ENCODE measurements at places on chromosomes 1 and 21. TPM values are rescaled to one million over a fixed set of nuclear protein-coding genes. Genes with fewer than 3 reads are reported as not detected.

Gene NDUFS2
- total RNA-seq: 129 TPM

Gene F13B
- total RNA-seq: not detected

Gene NBPF4
- total RNA-seq: 0.33 TPM

Gene TNNT2
- 2.6 TPM for total RNA-seq

Gene SLC2A5
- 2.3 TPM for total RNA-seq

Gene RAB42
- total RNA-seq: 8.0 TPM

Gene CACNA1S
- not detected for total RNA-seq

Gene GJA8
- not detected for total RNA-seq

Gene AIM2
- 0.32 TPM for total RNA-seq

Gene IFNLR1
- 10.7 TPM for total RNA-seq

GRCh38 chr1:11550664-11551283, 71.8 kb downstream of the DISP3 start:
- DNase-seq: no peak

DNA sequence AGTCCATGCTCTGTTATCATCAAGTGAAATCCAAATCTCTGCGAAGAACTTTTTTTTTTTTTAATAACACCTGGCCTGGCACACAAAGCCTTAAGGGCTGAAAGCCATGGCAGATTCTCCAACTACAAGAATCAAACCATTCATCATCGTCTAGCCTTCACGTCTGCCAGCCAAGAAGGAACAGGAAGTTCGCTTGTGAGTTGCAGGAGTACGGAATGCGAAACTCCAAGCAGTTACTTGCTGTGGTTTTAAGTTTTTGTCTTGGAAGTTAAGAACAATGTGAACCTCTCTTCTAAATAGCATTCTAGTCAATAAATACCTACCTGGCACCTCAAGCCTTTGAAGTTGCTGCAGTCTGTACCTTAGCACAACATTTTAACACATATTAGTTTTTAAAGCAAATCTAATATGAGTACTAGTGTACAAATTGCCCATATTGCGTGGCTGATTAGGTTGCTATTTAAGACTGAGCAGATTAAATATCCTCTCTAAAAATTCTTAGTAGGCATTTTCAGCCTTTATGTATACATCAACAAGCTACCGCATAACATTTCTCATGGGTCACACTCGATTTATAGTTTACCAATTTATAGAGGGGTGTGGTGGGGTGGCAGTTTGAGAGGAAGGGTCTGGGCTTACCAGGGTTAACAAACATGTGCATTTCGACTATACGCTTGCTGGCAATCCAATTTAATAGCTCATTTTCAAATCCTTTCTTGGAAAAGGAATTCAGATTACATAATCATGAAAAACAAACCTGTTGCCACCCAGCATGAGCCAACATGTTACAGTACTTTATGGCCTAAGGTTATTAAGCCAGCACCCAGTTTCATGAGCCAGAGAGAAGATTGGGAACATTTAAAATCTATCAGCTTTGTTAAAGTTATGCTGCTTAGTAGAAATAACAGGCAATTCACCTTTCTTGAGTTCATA, 22.2 kb upstream of the PTPN14 start:
- peak; percentile 83 for DNase-seq

DNA sequence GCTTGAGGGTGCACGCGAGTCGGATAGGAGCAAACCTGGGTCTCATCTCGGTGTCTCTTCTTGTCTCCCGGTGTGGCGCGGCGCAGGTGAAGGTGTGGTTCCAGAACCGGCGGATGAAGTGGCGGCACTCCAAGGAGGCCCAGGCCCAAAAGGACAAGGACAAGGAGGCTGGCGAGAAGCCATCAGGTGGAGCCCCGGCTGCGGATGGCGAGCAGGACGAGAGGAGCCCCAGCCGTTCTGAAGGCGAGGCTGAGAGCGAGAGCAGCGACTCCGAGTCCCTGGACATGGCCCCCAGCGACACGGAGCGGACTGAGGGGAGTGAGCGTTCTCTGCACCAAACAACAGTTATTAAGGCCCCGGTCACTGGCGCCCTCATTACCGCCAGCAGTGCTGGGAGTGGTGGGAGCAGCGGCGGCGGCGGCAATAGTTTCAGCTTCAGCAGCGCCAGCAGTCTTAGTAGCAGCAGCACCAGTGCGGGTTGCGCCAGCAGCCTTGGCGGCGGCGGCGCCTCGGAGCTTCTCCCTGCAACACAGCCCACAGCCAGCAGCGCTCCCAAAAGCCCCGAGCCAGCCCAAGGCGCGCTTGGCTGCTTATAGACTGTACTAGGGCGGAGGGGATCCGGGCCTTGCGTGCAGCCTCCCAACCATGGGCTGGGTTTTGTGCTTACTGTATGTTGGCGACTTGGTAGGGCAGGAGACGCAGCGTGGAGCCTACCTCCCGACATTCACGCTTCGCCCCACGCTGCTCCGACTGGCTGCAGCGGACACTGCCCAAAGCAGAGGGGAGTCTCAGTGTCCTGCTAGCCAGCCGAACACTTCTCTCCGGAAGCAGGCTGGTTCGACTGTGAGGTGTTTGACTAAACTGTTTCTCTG, 5.1 kb downstream of the HLX start:
- DNase-seq: no peak

- DNase-seq: no peak
Observed at GRCh38 chr1:213651077-213651476, 336.7 kb upstream of the PROX1 start.

DNA sequence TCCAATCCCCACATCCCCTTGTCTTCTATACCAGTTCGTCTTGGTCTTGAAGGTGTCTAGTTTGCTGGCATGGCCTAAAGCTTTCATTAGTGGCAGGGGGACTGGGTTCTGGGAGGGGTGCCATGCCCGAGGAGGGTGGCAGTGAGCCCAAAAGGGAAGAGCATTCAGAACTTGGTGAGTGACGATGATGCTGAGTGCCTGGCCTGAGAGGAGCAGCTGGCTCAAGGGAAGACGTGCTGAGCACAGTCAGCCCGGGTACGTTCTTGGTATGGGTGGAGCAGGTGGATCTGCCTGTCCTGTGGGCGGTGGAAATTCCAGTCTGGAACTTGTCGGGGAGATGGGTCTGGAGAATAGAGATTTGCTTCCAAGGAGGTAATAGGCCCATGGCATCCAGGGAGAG, 4.6 kb downstream of the FDPS start:
- DNase-seq: no peak

DNA sequence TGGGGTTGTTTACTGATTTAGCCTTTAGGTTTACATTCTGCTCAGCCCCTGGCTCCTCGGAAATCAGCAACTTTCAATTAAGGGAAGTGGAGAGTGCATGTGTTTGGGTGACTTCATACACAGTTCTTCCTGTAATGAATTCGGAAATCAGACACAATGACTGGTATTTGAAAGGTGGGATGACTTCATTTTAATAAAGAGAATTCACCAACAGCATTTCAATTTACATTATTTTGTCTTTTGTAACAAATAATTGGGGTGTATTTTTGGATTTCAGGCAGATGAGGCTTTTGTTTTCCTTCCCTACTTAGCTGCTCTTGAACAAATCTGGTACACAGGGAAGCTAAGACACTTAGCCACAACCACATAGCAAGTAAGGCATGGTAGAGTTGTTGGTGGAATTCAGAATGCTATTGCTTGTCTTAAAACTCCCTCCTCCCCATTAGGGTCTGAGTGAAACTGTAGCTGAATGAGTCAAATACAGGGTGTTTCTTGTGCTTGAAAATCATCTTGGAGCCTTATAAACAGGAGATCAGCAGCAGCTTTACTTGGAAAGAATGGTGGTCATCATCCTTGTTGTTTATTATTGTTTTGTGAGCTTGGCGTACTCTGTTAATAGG, 917 bp downstream of the STX12 start:
- DNase-seq: no peak

GRCh38 chr1:59978026-59978425, 51.5 kb upstream of the CYP2J2 start:
- DNase-seq: no peak

DNA sequence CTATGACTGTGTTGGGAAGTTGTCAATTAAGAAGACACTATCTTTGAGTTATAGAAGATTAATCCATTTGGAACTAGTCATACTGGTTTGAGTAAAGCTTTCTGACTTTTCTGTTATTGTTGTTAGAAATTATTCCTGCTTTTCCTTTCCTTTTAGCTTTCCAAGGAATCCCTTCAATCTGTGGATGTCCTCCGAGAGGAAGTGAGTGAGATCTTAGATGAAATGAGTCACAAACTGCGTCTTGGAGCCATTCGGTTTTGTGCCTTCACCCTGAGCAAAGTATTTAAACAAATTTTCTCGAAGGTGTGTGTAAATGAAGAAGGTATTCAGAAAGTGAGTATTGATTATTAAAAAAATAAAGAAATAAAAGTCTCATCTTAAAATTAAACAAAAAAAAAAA, 19.3 kb downstream of the GNPAT start:
- DNase-seq: no peak

GRCh38 chr1:200096774-200097173, 69.3 kb downstream of the NR5A2 start:
- no peak for DNase-seq

DNA sequence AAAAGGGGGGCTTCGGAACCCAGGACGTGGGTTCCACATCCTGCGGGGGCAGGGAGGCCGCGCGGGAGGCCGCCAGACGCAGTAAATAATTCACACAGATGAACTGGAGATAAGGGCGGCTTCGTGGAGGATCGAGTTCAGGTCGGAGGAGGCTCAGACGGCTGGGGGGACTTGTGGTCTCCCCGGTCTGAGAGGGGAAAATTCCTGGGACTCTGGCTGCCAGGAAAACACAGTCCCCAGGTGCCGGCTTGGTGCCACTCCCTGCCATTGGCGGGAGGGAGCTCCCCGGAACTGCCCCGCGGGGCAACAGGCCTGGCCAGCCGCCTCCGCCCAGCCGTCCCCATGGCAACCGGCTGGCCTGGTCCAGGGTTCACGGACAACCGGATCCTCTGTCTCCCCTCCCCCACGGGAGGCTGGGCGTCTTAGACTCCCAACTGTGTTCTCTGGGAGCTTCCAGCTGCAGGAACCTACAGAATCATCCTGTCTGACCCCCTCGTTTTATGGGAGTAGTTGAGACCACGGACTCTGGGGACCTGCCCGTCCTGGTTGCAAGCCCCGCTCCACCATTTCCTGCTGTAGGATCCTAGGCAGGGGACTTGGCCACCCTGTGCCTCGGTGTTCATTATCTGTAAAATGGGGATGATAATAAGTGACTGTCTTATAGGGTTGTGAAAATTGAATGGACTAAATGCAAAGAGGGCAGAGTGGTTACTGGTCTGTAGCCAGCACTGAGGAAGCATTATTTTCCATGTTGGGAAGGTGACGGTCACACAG, 9.6 kb downstream of the CAMK2N1 start:
- DNase-seq: peak; percentile 92

- no peak for DNase-seq
Observed at GRCh38 chr1:218705911-218706893, 361.1 kb downstream of the TGFB2 start.

- DNase-seq: no peak
Observed at GRCh38 chr1:81375884-81376548, 424.7 kb upstream of the ADGRL2 start.

DNA sequence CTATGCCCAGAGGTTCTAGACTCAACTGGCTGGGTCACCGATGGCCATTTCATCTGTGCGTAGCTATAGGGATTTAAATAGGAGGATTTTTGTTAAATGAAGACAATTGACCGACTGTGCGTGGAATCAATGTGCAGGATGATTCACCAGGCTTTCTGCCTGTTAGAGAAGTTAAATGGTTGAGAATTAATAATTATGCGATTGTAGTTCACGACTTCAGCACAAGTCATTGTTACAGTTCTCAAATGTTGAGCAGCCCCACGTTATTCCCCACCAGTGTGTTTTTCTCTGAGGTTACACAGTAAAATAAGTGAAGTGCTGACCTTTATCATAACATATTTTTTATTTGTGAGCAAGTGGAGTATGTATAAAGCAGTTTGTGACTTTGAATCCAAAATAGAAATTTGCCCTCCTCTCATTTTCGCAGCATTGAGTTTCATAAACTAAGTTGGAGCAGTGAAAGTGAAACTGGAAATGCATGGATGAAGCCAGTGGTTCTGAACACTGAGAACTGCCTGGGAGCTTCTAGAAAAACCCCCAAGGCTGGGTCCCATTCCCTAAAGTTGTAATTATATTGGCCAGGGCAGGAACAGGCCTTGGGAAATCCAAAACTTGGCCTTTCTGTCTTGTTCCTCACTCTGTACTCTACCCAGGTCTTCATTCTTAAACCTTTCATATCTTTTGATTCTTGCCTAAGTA, 102.6 kb downstream of the GALNT2 start:
- no peak for DNase-seq

GRCh38 chr1:17192394-17193221, 12.3 kb upstream of the PADI1 start:
- no peak for DNase-seq

DNA sequence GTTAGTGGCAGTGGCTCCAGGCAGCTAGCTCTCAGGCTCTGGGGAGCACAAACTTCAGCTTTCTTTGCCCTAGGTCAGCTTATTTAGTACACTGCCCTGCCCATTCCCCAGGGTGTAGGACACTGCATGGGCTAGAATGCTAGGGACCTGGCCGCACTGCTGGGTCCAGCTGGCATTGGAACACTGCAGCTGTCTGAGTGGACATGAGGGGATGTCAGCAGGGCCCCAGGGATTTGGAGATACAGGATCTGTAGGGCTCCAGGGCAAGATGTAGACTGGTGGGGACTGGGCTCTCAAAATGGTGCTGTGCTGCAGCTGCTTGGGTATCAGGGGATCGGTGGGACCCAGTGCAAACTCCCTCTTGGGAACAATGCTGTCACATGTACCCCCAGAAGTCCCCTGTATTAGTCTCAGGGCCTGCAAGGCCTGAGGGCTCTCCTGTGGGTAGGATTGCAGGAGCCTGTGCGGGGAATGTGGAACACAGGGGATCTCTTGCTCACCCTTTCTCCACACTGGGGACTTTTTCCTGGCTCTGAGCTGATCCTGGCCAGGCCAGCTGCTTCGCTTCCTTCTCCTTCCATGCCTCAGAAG, 25.2 kb upstream of the TTC22 start:
- DNase-seq: peak; percentile 8

- DNase-seq: peak; percentile 94
Observed at GRCh38 chr1:1432951-1433803, 2.3 kb upstream of the VWA1 start.

- DNase-seq: no peak
Observed at GRCh38 chr1:165354739-165355138, 1.8 kb downstream of the LMX1A start.

DNA sequence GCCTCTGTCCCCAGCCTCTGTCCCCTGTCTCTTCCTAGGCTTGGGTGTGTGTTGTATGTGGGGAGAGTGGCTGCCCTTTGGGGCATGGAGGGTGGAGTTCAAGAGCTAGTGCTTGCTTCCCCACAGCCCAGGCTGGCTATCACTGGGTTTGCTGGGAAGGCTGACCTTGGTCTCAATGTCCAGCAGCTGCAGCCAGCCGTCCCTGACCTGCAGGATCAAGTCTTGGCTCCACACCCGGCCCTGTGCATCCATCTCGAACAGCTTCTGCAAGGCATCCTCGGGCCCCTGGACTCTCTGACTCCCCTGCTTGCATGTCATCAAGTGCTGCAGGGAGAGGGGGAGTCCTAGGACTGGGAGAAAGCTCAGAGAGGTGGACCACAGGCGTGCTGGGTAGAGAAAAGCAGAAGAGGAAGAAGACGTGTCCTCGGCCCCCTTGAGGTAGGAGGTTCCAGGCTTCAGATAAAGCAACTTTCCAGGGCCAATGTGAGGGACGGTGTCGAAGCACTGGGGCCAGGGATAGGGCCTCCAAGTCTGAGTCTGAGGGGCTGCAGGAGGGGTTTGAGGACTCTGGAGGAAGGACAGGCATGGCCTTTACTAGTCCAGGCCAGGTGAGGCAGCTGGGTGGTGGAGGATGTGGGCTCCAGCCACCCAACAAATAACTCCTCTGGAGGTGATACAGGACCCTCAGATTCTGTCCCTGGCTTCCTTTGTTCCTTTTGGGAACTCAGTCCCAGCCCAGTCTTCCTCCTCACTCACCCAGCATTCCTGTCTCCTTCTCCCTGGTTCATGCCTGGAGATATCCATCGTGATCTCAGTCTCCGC, 4.0 kb downstream of the EPS8L3 start:
- DNase-seq: no peak
